ENCODE measurements at places on chromosomes 2 and 18.

DNA sequence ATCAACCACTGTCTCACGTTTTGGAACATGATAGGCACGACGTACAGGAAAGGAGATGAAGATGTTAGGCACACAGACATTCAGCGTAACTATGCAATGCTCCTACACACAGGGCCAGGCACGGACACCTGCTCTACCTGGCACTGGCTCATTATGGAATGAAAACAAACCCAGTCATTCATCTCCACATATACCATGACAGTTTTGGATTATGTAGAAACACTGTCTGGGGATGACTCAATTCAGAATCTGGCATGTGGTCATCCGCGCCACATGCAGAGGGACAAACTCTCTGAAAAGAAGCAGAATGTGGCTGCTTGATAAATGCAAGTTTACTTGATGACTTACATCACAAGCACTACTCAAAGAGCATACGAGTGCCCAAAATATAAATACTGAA, 29.5 kb upstream of the NFU1 start:
- DNase-seq = no peak

DNA sequence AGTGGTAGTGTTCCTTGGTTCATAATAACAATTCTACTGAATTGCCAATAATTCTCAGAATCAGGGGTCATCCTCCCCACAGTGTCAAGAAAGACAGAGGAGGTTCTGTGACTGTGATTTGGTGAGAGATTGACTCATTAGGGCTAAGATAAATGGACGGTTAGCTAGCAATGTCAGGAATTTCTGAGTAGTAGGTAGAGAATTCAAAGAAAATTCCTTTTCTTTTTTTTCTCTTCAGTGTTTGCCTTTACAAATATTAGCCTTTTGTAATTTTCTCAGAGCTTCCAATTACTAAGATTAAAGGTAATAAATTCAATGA, 16.8 kb upstream of the CRIM1 start:
- no peak for DNase-seq

GRCh38 chr2:173214213-173214612, 138.6 kb downstream of the MAP3K20 start:
- no peak for DNase-seq

GRCh38 chr2:86498468-86499260, 57.5 kb downstream of the KDM3A start:
- DNase-seq = no peak

DNA sequence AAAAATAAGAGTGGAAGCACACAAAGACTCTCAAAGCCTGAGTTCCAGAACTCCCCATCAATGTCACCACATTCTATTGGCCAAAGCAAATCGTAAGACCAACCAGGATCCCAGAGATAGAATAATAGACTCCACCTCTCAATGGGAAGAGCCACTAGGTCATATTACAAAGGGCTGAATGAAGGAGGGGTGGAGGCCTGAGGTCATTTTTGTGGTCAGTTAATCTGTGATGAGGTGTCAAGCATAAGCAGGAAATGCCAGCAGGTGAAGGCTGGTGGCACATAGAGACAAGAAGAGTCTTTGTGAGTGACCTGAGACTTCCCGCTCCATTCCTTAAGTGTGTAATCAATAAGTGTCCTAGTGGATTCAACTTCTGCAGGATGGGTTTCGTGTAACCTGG, 144.3 kb downstream of the TFCP2L1 start:
- DNase-seq = no peak

DNA sequence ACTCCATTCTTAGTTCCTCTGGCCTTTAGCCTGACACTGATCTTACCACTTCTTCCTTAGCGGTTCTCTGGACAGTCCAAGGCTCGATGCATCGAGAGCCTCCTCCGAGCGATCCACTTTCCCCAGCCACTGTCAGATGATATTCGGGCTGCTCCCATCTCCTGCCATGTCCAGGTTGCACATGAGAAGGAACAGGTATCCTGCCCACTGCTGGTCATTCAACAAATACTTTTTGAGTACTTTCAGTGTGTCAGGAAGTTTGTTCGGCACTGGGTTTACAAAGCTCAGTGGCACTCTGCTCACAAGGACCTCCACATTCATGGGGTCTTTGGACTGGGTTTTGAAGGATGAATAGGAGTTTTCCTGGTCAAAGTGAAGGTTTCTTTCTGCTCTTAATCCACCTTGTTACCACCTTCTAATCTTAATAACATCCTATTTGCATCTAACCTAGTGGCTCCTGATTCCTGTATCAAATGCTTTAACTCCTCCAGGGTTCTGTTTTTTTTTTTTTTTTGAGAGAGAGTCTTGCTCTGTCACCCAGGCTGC, 25.8 kb downstream of the GCKR start:
- DNase-seq = no peak

DNA sequence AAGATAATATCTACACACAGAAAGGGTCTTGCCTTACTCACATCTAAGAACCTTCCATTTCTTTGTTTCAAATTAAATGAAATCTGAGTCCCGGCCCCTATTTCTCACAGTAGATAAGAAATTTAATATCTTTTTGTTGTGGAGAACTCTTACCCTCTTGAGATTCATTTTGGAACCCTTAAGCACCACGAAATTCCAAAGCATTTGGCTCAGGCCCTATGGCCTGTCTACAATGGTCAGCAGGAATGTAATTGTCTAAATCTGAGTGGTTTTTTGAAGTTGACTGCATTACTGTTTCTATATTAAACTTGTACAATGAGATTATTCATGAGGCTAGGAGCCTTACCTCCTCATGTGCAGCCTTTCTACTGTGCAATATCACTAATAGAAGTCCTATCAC, 723.3 kb downstream of the TSN start:
- DNase-seq = no peak

DNA sequence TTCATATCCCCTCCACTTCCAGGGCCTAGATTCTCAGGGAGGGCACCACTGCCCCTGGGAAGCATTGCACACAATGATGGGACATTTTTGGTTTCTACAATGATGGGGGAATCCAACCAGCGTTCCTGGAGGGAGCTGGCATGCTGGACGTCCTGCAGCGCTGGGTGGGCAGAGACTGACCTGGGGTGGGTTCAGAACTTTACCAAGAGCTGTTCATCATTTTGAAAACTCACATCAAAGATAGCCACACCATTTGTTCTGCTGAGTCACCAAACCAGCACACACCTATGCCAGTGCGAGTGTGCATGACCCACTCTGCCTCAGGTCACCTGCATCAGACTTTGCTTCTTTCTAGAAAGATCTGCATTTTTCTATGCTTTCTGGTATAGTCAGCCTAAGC, 14.1 kb upstream of the ARMC9 start:
- DNase-seq = peak; percentile 26

- no peak for DNase-seq
These were observed 90.9 kb downstream of the CCDC138 start for GRCh38 chr2:108877506-108877905.

- no peak for DNase-seq
These were observed 158.6 kb upstream of the ALPP start for GRCh38 chr2:232219932-232220331.

DNA sequence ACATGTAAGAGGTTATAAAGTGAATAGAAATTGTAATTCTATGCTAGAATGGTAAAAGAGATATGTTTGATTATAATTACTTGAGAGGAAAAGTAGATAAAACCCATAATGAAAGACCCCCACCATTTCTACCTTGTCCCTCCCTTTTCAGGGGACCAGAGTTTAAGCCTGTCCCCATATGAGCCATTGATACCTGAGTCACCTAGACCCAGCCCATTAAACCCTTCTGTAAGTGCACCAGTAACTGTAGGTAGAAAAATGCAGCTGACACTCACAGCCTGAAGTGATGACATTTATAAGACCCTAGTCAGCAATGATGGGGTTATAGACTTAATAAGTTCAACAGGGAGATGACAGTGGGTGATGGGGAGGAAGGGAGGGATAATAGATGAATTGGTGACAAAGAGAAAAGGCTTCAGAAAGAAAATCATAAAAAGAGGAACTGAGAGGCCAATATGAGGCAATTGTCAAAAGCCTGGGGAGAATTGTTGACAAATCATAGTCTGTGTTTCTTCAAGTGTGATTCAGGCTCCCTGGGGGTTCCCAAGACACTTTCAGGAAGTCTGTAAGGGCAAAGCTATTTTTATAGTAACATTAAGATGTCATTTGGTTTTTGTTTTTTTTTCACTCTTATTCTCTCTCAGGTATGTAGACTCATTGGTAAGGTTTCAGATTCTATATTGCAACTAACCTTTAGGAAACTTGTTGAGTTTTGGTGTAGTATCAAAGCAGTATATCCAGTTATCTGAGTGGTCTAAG, 544.2 kb downstream of the SATB2 start:
- no peak for DNase-seq

DNA sequence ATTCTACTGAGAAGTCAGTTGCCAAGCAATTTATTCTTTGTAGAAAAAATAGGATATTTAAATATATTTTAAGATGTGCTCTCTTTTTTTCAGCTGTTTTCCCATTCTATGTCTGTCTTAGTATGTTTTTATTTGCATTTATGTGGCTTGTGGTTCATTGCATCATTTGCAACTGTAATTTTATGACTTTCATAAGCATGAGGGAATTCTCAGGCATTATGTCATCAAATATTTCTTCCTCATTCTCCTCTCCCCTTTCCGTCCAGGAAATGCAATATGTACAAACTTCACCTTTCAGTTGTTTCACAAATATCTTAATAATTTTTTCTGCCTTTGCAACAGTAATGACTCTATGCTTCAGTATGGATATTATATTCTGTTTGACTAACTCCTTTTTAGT, 560.2 kb upstream of the LRATD1 start:
- DNase-seq = no peak

DNA sequence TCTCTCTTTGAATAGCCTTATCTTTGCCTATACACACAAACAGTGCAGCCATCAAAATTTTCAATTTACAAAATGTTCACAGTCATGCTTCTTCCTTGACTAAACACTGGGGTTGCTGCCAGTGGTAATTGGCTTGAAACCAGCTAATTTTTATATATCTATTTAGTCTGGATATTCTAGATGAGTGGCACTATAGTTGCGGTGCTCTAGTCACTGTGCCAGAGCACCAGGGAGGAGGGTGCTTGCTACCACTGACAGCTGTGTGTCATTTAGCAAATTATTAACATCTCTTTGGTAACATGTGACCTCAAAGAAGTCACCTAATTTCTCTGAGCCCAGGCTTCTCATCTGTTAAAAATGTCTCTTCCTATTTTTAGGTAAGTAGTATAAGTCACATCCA, 130.4 kb downstream of the MEIS1 start:
- no peak for DNase-seq

DNA sequence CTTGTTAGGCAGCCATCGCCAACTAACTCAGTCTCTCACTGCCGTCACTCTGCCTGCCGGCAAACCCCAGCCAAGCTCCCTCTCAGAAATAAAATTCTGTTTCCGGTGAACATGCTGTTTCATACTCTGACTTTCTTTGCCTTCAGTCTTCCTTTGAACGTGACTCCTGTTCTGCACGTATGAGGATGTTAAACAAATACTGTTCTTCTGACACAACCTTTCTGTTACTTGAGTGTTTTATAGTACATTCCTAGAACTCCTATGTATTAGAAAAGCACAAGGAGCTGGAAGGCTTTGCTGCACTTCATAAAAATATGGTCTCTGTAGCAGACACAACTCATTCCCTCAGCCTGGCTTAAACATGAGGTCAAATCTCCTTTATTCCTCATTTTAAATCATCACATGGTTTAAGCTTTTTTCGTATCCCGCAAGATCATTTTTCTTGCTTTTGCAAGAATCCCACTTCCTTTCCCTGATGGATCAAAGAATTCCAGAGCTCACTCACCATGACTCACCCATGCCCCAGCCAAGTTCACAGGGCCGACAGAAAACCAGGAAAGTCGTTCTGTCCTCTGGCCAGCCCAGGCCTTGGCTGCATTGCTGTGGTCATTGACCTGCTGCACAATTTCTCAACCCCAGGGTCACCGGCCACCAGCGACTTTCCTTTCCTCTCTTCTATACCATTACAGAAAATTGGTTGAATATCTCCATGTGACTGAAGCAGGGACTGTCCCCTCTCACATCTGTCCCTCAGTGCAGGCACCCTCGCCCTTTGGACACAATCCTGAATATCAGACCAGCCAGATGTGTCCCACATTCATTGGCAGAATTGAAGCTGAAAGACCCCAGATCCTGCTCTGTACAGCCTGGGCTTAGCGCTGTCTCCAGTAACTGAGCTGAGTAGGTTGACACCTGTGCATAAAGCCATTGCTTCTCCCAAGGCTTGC, 183.1 kb upstream of the ARL4C start:
- DNase-seq = no peak

DNA sequence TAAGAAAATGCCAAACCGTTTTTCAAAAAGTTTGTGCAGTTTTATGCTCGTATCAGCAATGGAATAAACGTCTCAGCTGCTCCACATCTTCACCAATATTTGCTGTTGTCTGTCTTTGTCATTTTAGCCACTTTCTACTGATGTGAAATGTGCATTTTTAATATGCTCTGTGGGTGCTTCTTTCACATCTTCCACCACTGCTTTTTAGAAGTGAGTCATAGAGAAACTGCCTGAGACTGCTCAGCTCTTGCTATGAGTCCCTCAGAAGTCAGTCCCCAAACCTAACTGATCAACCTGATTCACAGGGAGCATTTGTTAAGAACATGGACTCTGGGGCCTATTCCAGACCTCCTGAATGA, 41.0 kb upstream of the EPC2 start:
- no peak for DNase-seq

DNA sequence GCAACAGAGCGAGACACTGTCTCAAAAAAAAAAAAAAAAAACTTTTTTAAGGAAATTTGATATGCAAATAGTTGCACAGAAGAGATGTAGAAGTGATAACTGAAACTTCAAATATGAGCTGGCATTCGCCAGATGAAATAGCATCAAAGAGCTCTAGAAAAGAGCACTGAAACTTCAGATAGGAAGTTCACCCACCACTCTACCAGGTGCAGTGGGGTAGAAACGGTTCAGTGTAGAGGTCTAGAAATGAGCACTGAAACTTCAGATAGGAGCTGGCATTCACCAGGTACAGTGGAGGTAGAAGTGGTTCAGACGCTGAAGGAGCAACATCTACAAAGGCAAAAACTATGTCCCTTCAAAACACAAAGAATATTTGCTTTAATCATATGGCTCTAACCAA, 9.0 kb upstream of the ONECUT2 start:
- no peak for DNase-seq

DNA sequence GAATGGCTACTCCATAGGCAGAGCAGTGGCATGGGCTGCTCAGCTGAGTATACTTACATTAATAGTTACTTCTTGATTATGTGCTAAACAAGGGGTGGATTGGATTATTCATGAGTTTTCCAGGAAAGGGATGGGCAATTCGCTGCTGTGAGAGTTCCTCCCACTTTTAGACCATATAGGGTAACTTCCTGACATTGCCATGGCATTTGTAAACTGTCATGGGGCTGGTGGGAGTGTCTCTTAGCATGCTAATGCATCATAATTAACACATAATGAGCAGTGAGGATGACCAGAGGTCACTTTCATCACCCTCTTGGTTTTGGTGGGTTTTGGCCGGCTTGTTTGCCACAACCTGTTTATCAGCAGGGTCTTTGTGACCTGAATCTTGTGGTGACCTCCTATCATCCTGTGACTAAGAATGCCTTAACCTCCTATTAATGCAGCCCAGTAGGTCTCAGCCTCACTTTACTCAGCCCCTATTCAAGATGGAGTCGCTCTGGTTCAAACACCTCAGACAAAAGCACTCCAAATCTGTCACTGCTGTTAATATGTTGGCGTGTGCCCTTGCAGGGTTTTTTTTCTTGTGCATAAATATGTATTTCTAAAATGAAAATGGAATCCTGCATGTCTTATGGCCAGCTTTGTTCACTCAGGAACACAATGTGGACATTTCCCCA, 56.0 kb downstream of the CYBRD1 start:
- no peak for DNase-seq

All from activated CD8-positive, alpha-beta memory T cell treated with anti-CD3 and anti-CD28 coated beads for 24 hours (primary cell).